ENCODE measurements at places on chromosomes 4 and X.
A peak's percentile ranks its signal among the peaks of the same experiment; 100 is the strongest.

GRCh38 chr4:80423553-80424224 is 88.2 kb downstream of the CFAP299 start:
- no peak for DNase-seq

- peak; percentile 11 for DNase-seq
Observed at GRCh38 chrX:10282490-10282889, 125.7 kb downstream of the CLCN4 start.

DNA sequence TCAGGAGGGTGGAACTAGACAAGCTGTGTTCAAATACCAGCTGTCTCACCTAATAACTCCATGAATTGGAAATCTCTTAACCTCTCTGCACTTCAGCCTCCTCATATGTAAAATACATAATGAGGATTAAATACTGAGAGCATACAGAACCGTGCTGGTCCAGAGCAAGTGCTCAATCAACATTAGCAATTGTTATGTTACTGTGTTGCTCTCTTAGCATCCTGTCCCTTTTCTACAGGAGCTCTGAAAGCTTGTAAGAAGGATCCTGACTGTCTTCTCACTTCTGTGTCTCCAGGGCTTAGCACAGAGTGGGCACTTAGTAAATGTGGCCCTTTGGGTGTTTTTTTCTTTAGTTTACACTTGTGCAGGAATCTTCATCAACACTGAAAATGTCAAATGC is 1456.1 kb upstream of the IGFBP7 start:
- DNase-seq = no peak

GRCh38 chr4:90960433-90960832 is 833.2 kb downstream of the CCSER1 start:
- no peak for DNase-seq

DNA sequence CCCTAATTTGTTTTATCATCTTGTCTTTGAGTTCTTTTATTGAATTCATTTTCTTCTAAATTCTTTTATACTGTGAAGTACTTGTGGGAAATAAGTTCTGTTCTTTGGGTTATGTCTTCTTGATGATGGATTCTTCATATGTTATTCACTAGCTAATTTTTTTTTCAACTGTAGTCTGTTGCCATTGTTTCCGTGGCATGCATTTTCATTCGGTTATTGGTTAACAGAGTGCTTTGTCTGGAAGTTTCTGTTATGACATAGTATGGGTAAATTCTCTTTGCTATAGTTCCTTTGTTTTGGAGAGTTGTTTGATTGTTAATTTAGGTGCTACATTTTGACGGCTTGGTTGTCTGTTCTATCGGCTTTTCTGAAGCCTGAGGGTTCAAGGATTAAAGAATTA is 184.9 kb upstream of the AADAT start:
- no peak for DNase-seq

GRCh38 chr4:38377195-38377594 is 286.8 kb upstream of the KLF3 start:
- DNase-seq = no peak

GRCh38 chrX:71536285-71536684 is 3.4 kb downstream of the OGT start:
- DNase-seq = no peak
